ENCODE measurements at places on chromosomes 7 and 10.
A peak's percentile ranks its signal among the peaks of the same experiment; 100 is the strongest.

GRCh38 chr7:151830121-151830830 lies 46.6 kb downstream of the PRKAG2 start:
- no peak for DNase-seq

DNA sequence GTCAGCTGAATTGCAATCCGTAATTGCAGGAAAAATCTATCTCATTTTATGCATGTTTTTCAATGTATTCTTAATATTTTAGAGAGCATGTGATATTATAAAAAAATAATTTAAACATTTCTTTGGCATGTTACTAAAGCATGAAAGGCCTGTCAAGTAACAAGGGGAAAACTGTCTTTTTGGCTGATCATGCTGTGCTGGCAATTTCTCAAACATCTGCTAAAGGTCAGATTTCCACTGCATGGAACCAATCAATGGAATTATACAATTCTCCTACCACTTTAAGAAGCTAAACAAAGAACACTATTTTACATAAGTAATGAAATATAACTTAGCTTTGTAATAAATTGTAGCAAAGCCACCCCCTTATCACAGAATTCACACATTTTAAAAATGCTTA lies 49.4 kb downstream of the JMJD1C start:
- peak; percentile 54 for DNase-seq

- DNase-seq: no peak
These were observed 687.5 kb downstream of the SORCS3 start for GRCh38 chr10:105328503-105329133.

DNA sequence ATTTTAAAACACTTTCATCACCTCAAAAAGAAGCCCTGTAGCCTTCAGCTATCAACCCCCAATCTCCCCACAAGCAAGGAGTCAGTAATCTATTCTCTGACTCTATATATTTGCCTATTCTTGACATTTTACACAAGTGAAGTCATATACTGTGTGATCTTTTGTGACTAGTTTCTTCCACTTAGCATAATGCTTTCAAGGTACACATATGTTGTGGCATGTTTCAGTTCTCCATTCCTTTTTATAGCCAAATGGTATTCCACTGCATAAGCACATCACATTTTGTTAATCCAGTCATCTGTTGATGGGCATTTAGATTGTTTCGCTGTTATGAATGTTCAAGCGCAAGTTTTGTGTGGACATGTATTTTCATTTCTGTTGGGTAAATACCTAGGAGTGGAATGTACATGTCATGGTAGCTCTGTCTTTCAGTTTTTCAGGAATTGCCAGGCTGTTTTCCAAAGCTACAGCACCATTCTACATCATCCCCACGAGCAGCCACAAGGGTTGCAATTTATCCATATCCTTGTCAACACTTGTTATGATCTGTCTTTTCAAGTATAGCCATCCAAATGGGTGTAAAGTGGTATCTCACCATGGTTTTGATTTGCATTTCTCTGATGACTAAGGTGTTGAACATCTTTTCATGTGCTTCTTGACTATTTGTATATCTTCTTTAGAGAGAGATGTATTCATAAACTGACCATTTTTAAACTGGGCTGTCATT lies 405.6 kb downstream of the KCNMA1 start:
- no peak for DNase-seq

- no peak for DNase-seq
These were observed 132.5 kb upstream of the UNC5B start for GRCh38 chr10:71079761-71080380.

- DNase-seq: no peak
These were observed 609.6 kb downstream of the KCNMA1 start for GRCh38 chr10:77028042-77028441.

DNA sequence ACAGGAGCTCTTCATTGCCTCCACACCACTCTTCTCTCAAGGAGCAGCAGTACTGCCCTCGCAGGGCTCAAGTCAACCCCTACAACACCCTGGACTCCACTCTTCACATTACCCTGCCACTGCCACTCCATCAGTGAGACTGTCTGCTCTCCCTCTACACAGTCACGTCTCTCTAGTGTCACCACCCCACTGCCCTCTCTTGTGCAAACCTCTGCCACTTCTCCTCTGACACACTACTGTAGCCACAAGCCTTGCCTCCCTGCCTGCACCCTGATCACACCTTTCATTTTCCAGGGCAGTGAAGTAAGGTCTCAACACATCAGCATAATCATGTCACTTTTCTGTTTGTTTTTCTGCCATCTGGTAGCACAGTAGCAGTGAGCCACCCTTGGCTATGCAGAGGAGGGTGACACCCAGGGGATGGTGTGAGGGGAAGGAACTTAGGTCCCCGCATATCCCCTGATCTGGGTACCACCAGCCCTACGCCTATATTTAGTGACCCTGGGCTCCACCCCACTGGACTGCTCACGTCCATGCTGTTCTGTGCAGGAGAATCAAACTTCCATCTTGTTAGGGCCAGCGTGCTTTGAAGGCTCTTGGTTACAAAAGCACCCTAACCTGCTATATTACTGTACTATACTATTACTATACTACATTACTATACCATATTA lies 1.6 kb downstream of the C10orf143 start:
- DNase-seq: no peak

Measured in fibroblast of skin of left quadriceps (primary cell).